Stimulated activated CD8-positive, alpha-beta memory T cell treated with anti-CD3 and anti-CD28 coated beads, Interleukin-7, amount 100 ng/mL, for 1 hour (primary cell): ENCODE measurements at places on chromosomes 11 and 22.
A peak's percentile ranks its signal among the peaks of the same experiment; 100 is the strongest.

DNA sequence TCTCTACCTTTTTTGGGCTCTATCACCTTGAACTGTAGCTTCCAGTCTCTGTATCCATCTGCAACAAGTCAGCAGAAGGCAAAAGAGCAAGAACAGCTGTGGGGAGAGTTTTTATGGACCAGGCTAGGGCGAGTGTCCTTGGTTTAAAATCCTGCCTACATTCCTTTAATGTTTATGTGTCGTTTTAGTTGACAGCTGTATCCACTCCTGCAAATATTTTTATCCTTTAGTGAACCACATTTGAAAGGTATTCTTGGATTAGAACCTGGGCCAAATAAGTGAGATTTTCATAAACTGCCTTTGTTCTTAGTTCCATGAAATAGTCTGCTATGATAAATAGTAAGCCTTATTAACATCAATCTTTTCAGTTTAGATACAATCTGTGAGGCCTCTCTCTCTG lies 712.2 kb downstream of the ETS1 start:
- DNase-seq = no peak

DNA sequence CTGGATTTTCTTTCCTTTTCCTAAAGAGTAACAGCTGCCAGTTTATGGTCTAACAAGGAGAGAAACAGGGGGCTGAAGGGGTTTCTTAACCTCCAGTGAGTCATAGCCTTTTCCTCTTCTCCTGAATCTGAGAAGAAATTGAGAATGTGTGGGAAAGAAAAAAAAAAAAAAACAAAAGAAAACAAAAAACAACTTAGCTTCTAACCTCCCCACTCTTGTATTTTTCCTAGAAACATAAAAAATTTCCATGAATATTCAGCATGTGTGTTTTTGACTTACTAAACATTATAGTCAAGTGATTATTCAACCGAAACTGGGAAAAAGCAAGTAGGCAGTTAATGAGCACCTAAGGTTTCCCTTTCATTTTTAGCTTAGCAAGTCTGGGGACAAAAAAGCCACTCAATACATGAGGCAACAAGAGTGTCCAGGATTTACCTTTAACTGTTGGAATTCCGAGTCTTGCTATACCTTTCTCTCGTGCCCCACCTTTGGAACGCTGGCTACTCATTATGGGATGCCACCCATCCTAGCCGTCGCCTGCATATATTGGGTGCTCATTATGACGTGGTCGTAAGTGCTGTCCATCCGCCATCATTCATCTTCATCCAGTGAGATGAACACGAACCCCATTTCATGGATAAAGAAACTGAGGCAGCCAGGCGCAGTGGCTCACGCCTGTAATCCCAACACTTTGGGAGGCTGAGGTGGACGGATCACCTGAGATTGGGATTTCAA lies 2.4 kb downstream of the ASPHD2 start:
- no peak for DNase-seq

- no peak for DNase-seq
These were observed 139.3 kb downstream of the FAM76B start for GRCh38 chr11:95650276-95650675.

- DNase-seq = no peak
These were observed 435.4 kb downstream of the TMEM135 start for GRCh38 chr11:87473174-87473573.

- DNase-seq = no peak
These were observed 19.2 kb downstream of the SLC43A1 start for GRCh38 chr11:57496109-57496820.

GRCh38 chr22:40043081-40043480 lies 48.3 kb downstream of the FAM83F start:
- no peak for DNase-seq

- peak; percentile 21 for DNase-seq
These were observed at the start of gene TRIM34 for GRCh38 chr11:5624489-5625279. TSS of gene TRIM34 (plus strand) at chr11:5625001. CDS start at chr11:5632332, 7,331 bp downstream.

DNA sequence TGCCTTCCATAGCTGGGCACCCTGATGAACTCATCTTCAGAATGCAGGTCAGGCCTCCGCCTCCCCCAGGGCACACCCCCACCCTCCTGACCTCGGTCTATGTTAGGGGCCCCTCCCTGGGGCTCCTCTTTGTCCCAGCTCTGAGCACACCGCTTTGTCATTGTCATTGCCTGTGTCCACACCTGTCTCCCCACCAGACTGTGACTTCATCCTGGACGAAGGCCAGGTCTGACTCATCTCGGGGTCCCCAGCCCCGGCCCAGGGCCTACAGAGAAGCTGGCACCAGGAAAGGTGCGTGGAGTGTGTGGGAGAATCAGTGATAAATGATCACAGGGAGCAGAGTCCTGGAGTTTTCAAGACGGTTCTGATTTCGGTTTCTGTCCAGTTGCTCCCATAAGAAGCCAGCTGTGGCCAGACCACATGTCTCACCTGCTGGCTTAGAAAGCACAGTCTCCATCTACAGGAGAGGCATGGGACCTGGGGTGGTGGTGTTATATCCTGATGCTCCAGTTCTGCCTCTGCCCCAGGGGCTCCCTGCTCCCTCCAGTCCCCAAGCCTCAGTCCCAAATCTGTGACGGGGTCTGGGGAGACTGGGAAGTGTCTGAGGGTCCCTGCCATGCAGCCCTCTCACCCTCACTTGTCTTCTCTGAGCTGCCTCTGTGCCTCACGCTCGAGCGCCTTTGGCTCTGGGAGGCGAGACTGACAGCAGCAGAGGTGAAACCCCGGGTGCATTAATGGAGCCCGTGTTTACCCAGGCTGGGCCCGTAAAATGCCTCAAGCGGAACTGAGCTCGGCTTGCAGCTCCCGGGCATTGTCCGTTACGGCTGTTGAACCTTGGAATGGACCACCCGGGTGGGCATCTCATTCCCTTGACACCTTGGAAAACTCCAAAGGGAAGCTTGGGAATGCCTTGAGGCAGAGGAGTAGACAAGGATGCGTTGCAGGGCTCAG lies 85.5 kb upstream of the WNT11 start:
- DNase-seq = no peak

DNA sequence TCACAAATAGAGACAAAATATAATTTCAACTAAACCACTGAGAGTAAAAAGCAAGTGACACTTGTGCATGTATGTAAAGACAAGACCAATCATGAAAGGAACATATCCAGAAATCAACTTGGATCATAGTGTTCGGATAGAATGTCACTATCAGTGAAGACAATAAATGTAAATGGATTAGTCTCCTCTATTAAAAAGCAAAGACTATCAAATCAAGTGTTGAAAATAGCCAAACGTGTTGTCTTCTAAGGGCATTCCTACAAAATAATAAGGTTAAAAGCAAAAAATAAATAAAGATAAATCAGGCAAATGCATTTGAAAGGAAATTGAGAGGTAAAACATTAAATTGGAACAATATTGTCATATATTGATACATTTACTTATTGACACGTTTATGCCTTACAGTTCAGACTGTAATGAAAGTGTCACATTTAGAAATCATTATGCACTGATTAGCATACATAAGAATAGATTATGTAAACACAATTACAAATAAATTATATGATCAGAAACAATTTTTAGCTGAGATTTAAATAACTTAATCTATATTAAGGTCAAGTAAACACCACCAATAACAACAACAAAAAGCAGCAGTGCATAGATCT lies 1100.1 kb downstream of the BRD1 start:
- DNase-seq = no peak

DNA sequence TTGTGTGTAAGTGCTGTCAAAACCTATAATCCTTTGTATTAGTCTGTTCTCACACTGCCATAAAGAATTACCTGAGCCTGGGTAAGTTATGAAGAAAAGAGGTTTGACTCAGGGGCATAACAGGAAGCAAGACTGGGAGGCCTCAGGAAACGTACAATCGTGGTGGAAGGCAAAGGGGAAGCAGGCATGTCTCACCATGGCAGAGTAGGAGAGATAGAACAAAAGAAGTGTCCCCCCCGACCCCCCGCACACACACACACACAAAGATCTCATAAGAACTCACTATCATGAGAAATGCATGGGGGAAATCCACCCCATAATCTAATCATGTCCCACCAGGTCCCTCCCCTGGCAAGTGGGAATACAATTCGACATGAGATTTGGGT lies 2.3 kb upstream of the USP28 start:
- no peak for DNase-seq

DNA sequence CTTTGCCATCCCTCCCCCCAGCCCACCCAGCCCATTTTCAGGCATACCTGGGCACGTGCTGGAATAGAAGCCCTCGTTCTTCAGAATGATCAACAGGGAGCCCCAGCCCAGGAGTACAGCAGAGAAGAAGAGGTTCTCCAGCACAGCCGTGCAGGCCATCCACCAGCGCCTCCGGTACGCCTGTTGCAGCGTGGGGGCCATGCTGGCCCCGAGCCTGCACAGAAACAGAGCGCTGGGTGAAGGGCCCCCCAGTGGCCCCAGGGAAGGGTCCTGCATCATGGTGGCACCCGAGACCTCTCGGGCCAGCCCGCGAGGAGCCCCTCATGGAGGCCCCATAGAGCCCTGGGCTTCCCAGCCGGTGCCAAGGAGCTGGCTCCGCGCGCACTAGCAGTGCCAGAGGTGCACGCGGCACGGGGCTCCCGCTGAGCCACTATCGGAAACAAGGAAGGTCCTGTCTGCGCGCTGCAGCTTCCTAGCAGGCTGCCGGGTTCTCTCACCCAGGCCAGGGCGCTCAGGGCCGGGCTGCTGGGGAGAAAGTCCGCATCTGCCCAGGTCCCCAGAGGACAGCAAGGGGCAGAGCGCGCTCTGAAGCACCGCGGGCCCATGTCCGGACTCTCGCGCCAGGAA lies 1.5 kb downstream of the SLC43A1 start:
- DNase-seq = no peak

DNA sequence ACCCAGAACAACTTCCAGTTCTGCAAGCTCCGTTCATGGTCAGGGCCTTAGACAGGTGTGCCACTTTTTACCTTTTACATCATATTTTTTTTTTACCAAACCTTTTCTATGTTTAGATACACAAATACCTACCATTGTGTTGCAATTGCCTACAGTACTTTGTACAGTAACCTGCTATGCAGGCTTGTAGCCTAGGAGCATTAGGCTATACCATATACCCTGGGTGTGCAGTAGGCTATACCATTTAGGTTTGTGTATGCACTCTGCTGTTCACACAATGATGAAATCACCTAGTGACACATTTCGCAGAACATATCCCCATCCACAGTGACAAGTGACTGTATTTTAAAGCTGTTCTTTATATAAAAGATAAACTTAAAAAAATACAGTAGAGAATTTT lies 29.6 kb downstream of the APIP start:
- no peak for DNase-seq
